ENCODE measurements at places on chromosomes 5 and 9.

DNA sequence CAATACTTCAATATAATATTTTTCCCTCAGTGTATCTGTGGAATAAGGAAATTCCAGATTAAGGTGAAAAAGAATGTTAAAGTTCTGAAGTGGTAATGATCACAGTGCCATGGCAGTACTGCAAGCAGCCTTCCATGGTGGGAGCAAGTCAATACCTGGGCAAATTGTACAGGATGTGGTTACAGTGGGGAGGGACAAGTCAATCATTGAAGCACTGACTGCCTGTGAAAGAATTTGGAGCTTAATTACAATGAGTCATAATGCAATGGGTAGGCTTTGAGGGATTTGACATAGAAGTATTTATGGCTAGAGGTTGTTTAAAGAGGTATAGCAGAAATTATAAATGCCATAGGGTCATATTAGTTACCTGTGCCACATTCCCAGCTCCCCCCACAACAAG, 786.5 kb upstream of the ACO1 start:
- no peak for DNase-seq

GRCh38 chr5:177605078-177605477, 5.1 kb downstream of the B4GALT7 start:
- DNase-seq, result no peak

GRCh38 chr5:138529812-138530211, 13.2 kb downstream of the ETF1 start:
- DNase-seq, result no peak

- DNase-seq, result peak; percentile 25
Observed at GRCh38 chr9:129491487-129491855, 129.4 kb downstream of the C9orf50 start.

- DNase-seq, result no peak
Observed at GRCh38 chr5:6522331-6522730, 73.7 kb downstream of the UBE2QL1 start.

- no peak for DNase-seq
Observed at GRCh38 chr5:179892255-179892654, 15.4 kb downstream of the TBC1D9B start.

- no peak for DNase-seq
Observed at GRCh38 chr9:69333716-69334115, 8.7 kb downstream of the ENTREP1 start.

- no peak for DNase-seq
Observed at GRCh38 chr5:14902826-14903560, 31.4 kb upstream of the ANKH start.

GRCh38 chr9:124696101-124696500, 75.0 kb downstream of the NR6A1 start:
- no peak for DNase-seq

DNA sequence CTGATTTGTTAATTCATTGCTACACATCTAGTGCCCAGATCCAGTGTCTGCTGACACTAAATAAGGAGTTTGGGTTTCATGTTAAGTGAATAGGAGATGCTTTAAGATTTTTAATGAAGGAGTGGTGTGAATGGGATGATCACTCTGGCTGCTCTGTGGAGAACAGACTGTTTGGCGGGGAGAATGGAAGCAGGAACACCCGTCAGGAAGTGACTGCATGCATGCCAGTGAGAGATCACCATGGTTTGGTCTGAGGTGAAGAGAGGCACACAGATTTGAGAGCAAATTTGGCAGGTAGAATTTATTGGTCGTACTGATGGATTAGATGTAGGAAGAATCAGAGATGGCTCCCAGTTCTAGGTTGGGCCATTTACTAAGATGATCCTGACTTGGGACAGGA, 19.8 kb downstream of the ATP6V0E1 start:
- no peak for DNase-seq

GRCh38 chr9:87263291-87263690, 234.4 kb upstream of the DAPK1 start:
- DNase-seq, result no peak

DNA sequence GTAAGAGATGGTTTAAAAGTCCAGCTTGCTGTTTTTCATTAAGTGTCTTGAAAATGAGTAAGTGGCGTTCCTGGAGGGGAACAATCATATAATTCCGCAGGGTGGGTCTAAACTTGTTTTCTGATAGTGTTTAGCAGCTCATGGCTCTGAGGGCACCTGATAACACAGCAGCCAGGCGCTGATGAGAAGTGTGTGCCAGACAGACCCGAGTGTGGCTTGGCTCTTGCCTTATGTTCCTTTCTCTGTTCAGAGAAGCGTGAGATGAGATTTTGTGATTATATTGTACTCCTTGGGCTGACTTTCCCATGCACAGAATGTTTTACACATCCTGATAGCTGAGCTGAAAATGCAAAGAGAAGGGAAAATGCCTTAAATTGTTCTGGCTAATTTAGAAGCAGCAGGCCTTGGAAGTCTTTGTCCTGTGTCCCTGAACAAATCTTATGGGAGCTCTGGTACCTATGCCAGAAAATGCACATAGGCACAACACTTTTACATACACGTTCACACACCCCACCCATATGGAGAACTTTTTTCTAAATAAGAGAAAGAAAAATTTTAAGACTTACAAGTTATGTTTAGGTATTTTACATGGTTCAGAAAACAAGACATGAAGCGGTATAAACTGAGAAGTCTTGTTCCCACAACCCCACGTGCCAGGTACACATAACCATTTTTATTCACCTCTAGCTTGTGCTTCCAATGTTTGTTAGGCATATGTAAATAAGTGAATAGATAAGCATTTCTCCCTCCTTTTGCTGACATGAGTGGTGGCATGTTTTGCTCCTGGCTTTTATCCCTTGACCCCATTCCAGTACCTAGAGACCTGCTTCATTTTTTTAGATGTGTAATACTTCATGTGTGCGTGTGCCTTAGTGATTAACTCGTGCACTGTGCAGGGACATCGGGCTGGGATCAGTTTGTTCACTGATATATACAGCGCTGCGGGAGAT, 152.2 kb upstream of the OTULINL start:
- DNase-seq, result no peak

DNA sequence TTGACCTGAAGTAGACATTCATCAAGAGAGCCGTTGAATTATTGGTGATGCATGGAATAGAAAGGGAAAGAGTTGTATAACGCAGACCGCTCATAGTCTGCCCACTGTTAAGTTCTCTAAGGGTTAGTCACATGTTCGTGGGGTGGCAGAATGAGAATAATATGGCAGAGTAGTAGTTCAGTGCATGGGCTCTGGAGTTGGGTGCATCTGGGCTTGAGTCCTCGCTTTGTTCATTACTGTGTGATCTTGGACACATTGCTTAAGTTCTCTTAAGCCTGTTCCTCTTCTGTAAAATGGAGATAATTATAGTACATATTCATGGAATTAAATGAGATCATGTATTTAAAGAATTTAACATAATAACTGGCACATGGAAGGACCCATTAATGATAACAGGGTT, 23.6 kb downstream of the TNPO1 start:
- DNase-seq, result no peak

- DNase-seq, result no peak
Observed at GRCh38 chr5:163569284-163569683, 63.9 kb downstream of the MAT2B start.

GRCh38 chr9:82777366-82777765, 285.6 kb downstream of the RASEF start:
- no peak for DNase-seq

DNA sequence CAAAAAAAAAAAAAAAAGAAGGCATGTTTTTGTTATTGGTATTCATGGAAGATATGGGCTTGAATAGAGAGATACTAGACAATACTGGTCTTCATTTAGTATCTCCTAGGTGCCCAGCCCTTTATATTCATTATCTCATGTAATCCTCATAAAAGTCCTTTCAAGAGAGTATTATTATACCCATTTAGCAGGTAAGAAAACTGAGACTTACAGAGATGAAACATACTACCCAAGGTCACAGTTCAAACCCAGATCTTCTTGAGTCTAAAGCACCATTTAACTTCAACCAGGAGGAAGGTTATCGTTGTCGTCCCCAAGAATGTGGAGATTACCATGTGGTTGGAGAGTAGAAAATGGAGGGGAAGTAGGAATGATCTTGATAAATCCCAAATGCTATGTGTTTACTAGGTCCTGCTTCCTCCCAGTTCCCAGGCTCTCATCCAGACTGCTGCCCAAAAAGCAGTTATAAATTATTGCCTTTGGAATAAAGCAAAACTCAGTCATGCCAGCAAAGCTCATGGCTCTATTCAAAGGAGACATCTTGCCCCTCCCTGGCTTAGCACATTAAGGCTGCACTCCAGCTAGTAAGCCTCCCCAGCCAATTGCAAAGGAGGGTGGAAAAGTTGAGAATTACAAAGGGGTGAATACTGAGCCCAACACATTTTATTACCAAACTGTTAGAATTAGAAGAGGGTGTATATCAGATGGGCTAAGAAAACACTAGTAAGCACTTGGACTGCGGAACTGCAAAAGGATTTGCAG, 163.9 kb downstream of the PIK3R1 start:
- DNase-seq, result no peak

DNA sequence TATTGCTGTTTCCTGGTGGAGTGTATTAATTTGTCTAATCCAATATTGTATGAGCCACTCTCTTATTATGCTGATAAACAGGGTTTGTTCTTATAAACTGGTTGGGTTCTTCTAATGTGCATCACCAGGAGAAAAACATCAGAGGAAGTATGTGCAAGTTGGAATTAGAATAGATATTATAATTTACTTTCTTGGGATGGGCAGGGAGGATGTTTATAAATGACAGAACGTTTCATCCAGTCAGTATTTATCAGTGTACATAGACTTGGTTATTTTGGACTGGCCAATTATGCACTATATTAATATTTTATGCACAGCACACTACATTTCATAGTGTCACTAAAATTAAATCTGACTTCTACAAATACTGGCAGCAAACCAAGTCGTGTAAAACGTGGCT, 495.8 kb downstream of the PSAT1 start:
- no peak for DNase-seq

DNA sequence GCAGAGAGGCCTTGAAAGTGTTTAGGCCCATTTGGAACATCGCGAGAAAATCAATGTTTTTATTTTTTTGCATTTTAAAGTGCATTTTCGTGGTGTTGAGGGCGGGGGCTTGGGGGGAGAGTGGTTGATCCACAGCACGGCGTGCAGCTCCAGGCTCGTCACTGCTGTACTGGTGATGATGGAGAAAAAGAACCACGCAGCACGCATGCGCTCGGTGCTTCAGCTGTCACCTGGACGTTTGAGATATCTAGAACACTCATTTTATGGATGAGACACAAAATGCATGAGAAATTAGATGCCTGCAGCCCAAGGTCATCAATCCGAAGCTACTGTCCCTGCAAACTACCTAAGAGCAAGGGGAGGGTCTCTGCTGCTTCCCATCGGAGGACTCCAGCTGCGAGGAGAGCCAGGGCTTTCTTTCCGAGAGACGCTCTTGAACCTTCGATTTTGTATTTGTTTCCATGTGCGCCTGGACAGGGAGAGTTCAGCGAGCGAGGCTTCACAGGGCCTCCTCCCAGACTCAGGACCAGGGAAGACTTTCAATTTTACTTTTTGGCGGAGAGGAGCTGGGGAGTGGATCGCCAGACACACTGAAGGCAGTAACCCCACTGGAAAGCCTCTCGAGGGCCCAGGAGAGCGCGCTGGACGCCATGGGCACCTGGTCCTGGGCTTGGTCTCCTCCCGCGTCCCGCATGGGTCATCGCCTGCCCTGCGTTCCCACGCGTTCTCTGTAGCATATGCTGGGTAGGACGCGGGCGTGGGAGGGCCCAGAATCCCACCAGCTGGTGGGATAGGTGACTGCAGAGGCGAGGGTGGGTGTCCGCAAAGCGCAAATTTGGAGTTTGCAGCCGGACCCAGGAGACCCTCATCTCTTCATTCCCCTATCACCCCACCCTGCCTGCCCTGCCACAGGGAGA, 2.5 kb downstream of the DMRT2 start:
- no peak for DNase-seq

DNA sequence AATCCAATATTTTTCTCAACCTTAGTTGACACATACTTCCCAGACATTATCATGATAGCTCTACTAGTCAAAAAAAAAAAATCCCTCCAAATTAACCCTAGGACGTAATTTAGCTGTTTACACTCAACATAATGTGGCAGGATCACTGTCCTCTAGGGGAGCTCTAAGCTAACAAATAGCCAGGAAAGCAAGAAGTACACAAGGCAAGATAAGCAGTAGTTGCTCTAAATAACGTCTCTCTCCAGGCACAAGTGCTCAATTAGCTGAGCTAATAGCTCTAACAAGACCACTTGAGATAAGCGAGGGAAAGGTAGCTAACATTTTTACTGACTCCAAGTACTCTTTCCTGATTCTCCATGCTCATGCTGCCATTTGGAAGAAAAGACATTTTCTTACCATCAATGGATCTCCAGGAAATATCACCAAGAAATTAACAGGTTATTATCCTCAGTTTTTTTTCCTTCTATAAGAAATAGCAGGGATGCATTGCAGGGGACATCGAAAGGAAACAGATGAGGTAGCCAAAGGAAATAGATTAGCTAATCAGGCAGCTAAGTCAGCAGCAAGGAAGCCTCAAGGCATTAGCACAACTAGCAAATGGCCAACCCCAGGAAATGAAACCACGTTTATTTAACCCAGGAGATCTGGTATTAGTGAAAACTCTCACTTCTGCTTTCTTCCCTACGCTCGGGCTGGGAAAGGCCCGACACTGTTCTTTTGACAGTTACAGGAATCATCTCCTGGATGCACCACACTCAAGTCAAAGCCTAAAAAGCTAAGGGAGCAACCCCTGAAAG, 614.1 kb downstream of the PTPRD start:
- no peak for DNase-seq

DNA sequence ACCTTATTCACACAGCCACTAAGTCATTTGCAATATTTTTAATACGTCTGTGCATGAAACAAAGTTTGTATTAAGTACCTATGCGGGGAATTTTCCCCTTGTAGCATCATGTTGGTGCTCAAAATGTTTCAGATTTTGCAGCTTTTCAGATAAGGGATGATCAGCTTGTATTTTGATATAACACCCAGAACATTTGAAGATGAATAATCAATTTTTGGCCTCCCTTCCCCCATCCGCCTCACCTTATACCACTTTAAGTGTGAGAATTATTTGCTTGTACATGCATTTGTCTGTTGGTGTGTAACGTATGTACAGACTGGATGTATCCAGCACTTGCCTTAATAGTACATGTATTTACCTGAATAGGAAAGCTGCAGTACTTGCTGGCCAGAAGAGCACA, 1.7 kb downstream of the JAK2 start:
- DNase-seq, result no peak

GRCh38 chr9:81693671-81694378, 4.5 kb upstream of the TLE1 start:
- DNase-seq, result no peak

- DNase-seq, result peak; percentile 31
Observed at GRCh38 chr5:54309691-54310432, 511 bp downstream of the ARL15 start.

Data from CD4-positive, alpha-beta T cell treated with Interferon alpha-2 for 1 hour (primary cell).